Activated CD8-positive, alpha-beta memory T cell treated with anti-CD3 and anti-CD28 coated beads, Interleukin-2, amount 10 ng/mL, durations not matched to agents 7 days and 5 days (primary cell): ENCODE measurements at places on chromosomes 4 and X.

DNA sequence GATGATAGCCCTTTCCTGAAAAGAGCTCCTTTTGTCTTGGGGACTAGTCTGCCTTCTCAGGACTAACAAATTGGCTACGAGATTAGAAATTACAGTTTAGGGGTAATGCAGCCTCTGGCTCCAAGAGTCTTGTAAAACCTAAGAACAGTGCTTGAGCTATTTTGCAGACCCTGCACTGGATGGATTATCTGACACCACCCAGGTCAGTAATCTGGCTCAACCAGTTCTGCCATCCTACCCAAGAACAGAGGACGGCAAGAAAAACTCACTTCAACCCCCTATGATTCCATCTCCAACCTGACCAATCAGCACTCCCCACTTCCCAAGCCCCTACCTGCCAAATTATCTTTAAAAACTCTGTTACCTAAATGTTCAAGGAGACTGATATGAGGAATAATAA is 225.1 kb downstream of the FAM47A start:
- no peak for DNase-seq

DNA sequence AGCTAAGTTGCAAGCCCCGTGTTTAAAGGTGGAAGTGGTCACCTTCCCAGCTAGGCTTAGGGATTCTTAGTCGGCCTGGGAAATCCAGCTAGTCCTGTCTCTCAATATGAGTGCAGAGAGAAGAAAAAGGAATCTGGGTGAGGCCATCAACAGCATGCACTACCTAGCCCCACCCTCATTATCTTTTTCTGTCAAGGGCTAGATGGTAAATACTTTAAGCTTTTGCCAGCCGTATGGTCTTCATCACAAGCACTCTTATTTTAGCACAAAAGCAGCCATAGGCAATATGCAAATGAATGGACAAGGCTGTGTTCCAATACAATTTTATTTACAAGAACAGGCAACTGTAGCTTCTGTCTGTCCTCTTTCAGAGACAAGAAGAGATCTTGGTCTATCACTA is 282.9 kb downstream of the ZNF674 start:
- no peak for DNase-seq

DNA sequence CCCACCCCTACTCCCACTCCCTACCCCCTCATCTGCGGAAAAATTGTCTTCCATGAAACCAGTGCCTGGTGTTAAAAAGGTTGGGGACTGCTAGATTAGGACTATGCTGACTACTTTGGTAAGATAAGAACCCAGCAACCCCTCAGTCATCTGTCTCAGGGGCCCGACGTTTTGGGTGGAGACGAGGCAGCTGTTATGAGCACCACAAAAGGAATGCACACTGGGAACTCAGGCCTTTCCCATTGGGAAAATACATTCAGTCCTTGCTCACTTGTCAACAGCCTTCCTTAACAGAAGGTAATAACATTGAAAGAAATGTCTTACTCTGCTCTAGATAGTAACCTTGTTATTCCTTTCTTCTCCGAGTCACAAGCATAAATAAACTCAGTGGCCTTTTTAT is 310.8 kb downstream of the AFF2 start:
- no peak for DNase-seq

DNA sequence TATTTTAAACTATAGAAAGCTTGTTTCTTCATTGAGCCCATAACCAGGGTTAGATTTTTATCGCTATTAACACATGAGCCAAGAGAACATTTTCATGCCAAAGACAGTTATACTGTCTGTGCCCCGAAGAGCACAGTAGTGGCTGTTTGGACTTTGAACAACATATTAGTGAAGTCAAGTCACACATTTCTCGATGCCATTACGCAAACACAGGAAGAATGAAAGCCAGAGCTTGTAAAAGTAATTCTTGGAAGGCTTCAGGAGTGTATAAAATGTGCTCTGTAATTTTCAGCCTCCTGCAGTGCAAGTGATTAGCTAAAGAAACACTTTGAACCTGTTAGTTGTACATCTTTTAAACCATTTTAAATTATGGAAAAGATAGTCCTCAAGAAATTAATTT is 590.7 kb upstream of the PITX2 start:
- DNase-seq = no peak

DNA sequence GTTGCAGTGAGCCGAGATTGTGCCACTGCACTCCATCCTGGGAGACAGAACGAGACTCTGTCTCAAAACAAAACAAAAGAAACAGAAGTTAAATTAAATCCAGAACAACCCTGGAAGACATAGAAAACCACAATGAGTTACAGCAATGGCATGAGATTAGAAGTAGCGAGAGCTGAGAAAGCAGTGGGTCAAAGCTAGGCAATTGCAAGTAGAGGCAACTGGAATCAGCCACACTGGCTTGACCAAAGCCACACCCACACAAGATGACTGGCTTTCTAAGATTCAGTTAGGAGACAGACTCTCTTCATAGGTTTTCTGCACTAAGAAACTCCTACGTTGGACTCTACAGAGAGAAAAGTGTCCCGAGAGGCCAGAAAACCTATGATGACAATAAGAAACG is 443.0 kb downstream of the GPM6A start:
- no peak for DNase-seq

- no peak for DNase-seq
Measured at GRCh38 chr4:108103099-108103862, 65.5 kb downstream of the LEF1 start.

- no peak for DNase-seq
Measured at GRCh38 chr4:73952352-73952751, 29.5 kb downstream of the PF4 start.

DNA sequence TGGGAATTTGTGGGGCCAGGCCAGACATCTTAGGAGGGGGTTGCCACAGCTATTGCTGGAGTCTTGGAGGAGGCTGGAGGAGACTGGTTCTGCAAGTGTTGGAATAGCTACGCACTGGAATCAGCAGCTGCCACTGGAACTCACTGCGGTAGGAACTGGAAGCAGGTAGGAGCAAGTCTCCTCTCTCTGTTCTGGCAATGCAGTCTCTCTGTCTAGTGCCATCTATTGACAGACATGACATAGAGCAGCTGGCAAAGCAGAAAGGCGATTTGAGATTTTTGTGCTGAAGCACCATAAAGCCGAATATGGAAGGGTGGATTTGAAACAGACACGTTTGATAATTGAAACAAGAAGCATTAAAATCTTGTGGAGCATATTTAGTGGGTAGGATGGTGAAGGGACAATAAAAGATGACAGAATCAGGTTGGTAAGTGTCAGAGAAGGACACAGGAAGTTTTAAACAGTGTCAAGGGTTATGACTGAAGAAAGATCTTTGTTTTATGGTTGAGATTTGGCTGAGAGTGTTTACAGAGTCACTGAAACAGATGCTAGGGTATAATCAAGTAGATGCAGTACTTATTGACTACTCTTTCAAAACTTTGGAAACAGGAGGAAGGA is 23.5 kb upstream of the SYNPO2 start:
- DNase-seq = no peak

DNA sequence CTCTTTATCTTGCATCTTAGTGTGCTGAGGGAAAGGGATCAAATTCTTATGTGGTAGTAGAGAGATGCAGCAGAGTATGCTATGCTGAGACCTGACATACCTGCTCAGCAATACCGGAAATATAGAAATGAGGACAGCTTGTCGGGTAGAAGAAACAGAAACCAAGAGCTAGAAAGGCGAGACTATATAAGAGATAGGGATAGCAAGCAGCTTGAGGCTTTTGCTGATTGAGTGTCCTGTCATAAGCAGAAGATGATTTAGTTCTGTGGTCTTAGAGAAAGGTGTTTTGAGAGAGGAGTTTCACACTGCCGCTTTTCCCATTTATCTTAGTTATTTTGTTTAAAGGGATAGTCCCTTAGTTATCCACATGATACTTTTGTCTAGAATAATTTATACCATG is 31.7 kb downstream of the USP9X start:
- peak; percentile 41 for DNase-seq

GRCh38 chrX:46759645-46759974 is 692 bp upstream of the SLC9A7 start:
- DNase-seq = no peak

- DNase-seq = peak; percentile 68
Measured at GRCh38 chrX:153875391-153876111, 10.4 kb downstream of the L1CAM start.

DNA sequence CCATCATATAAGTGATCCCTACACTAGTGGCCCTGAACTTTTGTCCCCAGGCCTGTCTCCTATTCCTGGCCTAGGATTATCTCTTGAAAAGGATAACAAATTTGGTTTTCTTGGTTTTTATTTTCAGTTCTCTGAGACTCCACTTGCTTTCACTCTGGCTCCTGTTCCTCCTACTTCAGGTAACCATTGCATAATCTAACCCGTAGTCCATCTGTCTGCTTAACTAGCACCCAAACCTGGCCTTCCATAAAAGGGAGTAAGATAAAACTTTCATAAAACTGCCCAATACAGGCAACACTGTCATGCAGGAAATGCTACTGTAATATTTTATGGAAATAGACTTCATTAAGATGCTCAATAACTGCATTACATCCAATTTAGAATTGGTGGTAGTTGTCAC is 52.1 kb upstream of the RAP1GDS1 start:
- DNase-seq = no peak

GRCh38 chrX:118552121-118552900 is 56.7 kb downstream of the DOCK11 start:
- DNase-seq = no peak

DNA sequence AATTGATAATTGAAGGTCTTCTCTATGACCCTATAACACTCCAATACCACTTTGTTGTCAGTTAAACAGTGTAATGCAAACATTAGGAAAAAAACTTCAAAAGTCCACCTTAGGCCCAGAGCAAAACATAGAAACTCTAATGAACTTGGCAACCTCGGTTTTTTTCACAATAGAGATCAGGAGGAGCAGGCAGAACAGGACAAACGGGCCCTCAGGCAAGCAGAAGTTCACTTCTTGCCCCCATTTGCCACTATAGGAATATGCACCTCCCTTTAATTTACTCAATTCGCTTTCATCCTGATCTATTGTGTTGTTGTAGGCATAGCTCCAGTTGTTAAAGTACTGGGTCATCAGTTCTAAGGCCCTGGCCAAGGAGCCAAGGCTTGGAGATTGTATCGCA is 18.2 kb downstream of the ACOX3 start:
- no peak for DNase-seq

DNA sequence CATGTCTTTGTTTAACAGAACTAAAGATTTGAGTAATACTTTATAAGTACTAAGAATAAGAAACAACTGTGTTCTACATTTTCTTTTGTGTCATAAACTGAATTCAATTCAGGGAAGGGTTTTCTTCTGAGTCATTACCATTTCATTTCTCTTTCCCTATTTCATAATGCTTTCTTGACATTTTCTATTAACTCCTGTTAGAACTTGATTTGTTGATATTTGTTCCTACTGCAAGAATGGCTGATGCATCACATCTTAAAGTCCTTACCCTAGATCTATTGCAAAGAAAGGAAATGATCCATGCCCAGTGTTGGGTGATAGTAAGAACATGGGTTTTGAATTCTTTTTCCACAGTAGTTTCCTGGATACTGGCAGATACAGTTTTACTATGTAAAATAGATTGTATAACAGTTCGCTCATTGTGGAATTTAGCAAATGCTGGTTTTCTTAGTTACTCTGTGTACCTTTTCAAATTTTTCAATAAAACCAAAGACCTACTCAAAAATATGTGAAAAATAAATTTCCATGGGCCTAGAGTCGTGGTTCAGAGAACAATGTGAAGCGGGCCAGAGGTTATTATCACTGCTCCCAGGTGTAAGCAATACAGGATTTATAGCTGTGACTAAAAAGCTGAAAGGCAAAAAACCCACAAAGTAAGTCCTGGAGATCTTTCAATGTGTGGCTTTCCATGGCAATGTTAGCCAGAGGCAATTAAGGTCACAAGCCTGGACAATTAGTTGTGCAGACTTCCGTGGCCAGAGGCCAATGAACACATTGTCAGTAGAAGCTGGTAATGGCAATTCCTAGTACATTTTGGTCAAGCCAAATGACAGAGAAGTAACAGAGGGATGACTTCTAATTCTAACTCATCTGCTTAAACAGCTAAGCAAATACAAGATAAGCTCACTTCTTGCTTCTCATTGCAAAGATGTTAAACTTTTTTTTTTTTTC is 127.3 kb upstream of the FAT4 start:
- no peak for DNase-seq

DNA sequence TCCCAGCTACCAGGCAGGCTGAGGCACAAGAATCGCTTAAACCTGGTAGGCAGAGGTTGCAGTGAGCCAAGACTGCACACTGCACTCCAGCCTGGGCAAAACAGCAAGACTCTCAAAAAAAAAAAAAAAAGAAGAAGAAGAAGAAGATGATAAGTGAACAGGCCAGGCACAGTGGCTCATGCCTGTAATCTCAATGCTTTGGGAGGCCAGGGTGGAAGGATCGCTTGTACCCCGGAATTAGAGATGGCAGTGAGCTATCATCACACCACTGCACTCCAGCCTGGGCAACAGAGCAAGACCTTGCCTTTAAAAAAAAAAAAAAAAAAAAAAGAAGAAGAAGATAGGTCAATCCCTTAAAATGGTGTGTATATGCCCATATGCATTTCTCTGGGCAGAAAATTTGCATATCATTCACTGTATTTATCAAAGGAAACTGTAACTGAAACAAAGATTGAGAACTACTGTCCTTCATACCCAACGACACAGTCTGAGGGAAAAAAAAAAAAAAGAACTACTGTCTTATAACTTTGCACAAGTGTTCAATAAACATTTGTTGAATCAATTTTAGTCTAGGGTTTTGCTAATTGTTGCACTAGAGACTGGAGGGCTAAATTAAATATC is 2.3 kb downstream of the RFC1 start:
- no peak for DNase-seq

DNA sequence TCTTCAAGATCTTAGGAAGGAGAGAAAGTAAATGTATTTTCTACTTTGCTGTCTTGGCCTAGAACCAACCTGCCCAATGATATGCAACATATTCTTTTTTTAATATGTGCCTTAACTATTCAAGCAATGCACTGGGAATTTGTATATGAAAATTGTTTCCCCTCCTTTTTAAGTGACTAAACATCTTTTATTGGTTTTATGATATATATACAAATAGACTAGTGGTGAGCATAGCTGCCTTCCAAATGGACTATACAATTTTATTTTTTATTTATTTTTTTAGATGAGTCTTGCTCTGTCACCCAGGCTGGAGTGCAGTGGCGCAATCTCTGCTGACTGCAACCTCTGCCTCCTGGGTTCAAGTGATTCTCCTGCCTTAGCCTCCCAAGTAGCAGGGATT is 10.3 kb downstream of the NOCT start:
- no peak for DNase-seq

- no peak for DNase-seq
Measured at GRCh38 chrX:100659431-100660137, 15.6 kb downstream of the SRPX2 start.
